ENCODE measurements at places on chromosomes 7 and 10.

DNA sequence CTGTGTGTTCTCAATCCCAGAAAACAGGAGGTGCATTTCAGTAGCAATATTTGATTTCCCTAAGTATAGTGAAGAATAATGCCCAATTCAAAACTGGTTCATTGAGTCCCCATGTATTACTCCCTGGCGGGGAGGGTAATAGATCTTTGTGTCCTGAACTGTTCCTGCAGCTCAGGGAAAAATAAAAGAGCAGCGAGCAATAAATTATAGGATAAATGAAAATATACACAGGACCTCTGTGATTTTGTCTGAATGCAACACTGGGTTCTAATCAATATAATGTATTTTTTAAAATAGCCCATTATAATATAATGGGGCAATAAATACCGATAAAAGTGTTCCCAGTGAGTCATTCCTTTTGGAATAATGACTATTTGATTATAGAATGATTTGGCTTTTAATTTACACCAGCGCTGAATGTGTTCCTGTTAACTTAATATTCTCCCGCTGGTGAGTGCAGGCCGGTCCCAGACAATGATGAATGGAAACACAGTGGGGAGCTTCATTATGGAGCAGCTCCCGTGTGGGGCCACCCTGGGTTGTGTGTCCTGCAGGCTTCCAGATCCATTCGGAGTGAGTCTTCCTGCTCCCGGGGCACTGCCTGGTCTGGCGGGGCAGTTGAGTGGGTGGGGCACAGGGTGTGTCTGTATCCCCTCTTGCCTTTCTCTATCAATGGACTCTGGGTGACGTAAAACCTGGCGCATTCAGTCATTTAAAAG, 263.1 kb downstream of the ACTR3B start:
- DNase-seq = no peak

- DNase-seq = no peak
Observed at GRCh38 chr7:2224934-2225333, 7.8 kb downstream of the MAD1L1 start.

DNA sequence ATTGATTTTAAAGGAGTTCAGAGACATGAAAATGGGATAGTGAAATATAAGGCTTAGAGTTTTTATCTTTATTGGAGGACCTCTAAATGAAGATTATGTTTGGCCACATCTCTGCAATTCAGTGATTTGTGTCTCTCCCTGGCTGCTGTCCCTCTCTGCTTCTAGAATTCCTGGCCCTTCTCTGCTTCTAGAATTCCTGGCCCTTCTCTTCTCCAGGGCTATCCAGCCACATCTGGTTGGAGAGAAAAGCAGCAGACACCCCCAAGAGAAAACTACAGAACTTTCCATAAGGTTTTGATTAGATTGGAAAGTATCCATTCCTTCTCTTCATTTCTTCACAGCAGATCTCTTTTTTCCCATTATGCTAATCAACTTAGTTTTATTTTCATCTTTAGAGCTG, 135.5 kb downstream of the NPY start:
- DNase-seq = no peak

GRCh38 chr10:110220398-110220797, 13.0 kb downstream of the MXI1 start:
- DNase-seq = no peak

DNA sequence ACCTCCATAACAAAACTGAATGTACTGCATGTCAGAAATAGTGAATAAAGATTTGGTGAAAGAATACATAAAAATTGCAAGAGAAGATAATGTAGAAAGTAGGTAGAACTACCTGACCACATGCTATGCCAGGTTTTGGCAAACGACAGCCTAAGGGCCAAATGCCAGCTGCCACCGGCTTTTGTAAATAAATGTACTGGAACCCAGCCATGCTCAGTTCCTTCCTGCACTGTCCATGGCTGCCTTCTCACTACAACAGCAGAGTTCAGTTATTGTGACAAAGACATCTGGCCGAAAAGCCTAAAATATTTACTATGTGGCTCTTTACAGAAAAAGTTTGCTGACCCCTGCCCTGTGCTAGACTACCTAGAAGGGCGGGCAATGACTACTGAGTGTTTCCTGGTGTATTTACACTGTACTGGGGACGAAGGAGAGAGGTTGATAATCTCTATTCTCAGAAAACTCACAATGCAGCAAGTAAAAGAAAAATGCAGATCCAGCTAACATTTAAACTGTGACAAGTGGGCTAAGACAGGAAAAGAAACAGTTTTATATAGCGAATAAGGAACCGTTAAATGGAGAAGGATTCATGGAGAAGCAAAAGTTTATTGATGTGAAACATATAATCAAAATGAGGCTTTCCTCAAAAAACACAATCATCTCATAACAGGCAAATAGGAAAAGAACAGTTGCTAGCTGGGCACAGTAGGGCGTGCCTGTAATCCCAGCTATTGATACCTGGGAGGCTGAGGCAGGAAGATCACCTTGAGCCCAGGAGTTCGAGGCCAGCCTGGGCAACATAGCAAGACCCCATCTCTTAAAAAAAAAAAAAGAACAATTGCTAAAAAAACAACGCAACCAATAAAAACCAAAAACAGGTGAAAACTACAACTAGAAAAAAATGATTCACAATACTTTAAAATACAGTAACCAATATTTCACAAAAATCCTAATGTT, 13.7 kb downstream of the KIN start:
- no peak for DNase-seq

DNA sequence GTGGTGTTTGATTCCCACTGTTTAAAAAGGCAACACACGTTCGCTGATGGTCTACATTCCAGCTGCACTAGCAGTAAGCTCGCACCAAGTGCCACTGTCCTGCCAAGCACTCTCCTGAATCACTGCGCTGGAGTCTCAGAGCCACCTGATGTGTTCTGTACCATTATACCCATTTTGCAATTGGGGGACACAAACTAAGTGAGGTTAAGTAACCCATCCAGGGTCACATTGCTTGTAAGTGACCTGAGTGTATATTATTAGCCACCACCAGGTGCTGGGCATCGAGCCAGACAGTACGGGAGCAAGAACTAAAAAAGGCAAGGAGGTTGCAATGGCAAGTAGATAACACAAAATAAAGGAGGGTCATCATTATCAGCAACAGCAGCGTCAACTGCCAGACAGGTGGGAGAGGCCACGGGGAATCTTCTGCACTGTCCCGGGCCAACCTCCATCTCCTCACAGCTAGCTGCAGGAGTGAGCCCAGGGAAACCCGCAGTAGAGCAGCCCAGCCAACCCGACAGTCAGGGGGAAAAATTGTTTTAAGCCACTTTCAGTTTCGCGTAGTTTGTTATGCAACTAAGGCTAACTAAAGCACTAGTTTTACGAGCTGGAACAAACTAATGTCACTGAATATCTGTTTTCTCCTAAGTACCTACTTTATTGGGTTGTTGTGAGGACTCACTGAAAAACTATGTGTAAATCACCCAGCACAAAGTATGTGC, 712 bp upstream of the CPVL start:
- no peak for DNase-seq
